Right cardiac atrium (tissue), 5 donors: ENCODE measurements at places on chromosomes 2 and 18. TPM values are rescaled to one million over a fixed set of nuclear protein-coding genes. Genes with fewer than 3 reads are reported as not detected.
A peak's percentile ranks its signal among the peaks of the same experiment; 100 is the strongest.

The CIB4 gene
- total RNA-seq: not detected

The G6PC2 gene
- not detected for total RNA-seq

DNA sequence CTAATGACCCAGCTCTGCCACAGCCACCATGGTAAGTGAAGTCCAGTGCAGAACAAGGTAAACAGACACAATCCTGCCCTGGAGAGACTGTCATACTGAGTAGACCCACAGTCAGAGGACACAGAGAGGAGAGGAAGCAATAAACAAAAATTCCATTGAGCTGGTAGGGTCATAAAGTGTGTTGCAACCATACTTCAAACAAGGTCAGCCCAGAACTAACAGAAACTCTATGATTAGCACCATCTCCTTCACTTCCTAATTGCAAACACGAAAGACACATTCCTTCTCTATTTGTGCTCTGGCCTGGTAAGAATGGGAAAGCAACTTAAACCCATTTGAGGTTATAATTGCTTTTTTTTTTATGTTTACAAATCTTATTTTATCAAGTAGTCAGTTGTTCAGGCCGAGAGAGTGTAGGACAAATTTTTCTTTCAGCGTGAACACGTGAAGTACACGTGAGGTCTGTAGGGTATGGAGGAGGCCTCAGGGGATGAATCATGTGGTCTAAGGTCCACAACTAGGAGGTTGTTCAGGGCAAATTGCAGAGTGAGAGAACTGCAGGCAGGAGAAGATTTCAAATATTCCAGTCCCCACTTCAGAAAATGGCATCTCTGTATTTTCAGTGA, 71.4 kb upstream of the GLS start:
- DNase-seq: no peak

DNA sequence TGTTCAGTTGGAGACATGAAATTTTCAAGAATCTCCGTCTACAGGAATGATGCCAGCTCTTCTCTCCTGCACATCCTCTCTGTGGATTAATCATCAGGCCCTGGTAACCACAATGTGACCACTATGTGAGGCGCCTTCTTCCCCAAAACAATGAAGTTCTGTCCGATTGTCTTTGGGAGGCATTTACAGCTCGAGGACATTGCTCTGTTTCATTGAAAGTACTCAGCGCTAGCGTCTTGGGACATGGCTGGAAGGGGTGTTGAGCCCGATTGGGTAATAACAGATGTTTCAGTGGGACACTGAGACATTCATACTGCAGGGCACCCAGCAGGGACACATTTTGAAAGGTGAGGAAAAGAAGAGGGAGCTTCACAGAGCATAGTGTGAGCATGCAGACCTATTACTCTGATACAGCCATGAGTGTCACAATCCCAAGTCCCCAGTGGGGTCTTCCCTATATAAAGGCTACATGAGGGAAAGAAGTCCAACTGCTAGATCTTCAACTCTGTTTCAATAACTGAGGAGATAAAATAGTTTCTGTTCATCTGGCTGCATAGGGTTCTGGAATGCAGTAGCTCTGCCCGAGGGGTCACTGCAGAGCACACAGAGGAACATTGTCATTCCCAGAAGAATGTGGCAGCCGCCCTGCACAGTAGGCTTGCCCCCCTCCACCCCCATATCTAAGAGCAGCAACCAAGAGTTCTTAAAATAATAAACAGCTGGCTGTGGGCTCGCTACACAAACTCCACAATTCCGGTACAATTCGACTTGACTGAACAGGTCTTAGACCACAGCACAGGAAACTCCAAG, 237.3 kb downstream of the OSR1 start:
- peak; percentile 51 for DNase-seq

GRCh38 chr2:191538334-191538903, 139.5 kb upstream of the NABP1 start:
- no peak for DNase-seq

DNA sequence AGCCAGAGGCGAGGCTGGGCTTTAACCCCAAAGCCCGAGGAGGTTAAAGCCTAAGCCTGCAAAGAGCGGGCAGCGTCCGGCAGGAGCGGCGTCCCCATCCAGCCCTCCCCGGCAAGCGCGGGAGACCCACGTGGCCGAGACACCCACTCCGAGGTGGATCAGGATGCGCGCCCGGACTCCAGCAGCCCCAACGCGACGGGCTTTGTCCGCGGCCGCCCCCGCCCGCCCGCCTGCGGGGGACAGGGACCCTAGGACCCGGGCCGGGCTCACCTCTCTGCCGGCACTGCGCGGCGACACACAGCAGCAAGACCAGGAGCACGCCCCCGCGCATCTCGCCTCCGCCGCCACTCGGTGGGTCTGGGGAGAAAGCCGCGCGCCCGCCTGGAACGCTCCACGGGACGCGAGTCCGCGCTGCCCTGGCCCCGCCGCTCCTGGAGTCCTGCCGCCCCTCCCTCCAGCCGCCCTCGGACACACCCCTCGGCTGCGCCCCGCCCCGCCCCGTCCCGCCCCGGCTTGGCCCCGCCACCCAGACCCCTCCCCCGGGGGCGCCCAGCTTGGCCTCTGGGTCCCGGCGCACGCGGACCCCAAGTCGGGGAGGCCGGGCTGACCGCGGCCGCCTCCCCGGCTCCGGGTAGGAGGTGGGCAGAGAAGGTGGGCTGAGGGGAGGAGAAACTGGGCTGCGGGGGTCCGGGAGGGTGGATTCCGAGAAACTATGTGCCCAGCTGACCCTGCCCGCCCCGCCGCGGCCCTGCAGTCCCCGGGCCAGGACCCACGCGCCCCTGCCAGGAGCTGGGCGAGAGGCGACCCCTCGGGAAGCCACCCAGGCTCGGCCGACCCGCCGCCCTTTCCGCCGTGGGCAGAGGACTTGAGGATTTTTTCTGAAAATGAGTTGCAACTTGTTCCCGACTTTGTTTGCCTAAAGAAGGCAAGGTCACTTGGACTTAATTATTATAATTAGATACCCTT, at the start of gene LAMA1:
Gene LAMA1 (minus strand): TSS at position 408 of the 966 bp plus-strand sequence. CDS start 77 bp downstream, at position 331.
- DNase-seq: peak; percentile 11

DNA sequence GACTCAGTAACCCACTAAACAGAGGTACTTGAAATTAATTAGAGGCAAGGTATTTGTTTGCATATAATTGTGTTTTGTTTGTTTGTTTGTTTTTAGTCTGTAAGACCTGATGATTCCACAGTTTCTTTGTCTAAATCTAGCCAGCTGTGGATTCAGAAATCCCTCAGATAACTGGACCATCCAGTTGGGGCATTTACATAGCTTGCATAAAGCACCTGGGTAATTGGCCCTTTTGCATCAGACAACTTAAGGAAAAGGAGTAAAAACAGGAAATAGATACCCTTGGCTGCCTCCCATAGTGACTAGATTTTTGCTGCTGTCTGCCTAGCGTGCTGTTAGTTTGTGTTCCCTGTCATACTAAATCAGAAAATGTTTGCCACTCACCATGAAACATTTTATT, 46.6 kb upstream of the XIRP2 start:
- DNase-seq: no peak

GRCh38 chr2:128394007-128394730, 75.5 kb upstream of the HS6ST1 start:
- DNase-seq: no peak

DNA sequence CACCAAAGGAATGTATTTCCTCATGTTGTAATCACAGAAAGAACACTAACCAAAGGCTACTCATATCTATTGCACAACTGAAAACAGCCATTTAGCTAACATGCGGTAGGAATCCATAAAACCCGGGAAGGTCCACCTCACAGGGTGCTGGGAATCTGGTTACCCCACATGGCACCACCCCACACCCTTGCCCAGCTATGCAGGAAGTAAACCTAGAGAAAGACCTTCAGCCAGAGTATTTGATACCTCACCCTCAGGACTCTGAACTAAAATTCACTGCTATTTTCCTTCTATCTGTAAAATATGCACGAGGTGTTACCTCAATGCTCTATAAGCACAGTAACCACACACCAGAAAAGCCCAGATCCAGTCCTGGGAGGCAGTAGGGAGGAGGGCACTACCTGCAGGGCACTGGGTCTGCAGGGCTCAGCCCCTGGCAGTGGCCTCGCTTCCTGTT, 45.8 kb downstream of the PTPN2 start:
- DNase-seq: no peak

GRCh38 chr2:235027558-235028214, 75.9 kb downstream of the SH3BP4 start:
- DNase-seq: no peak
